ENCODE measurements at places on chromosomes 16 and 17. TPM values are rescaled to one million over a fixed set of nuclear protein-coding genes. Genes with fewer than 3 reads are reported as not detected.

The TAC4 gene
- not detected for total RNA-seq

The TTLL6 gene
- not detected for total RNA-seq

The TEX19 gene
- not detected for total RNA-seq

The TNFRSF13B gene
- not detected for total RNA-seq

The PYY gene
- total RNA-seq = not detected

The SLC16A11 gene
- 0.47 TPM for total RNA-seq

The UBALD2 gene
- 35.4 TPM for total RNA-seq

The SLC35G6 gene
- not detected for total RNA-seq

The FSCN2 gene
- total RNA-seq = 0.50 TPM

The TLCD3B gene
- not detected for total RNA-seq

The NXN gene
- 18.9 TPM for total RNA-seq

The GPR139 gene
- not detected for total RNA-seq

The SKAP1 gene
- 0.27 TPM for total RNA-seq

The DNAAF8 gene
- total RNA-seq = 0.30 TPM

The RAB40B gene
- total RNA-seq = 21.3 TPM

The KRTAP4-1 gene
- not detected for total RNA-seq

The HS3ST6 gene
- not detected for total RNA-seq

The SYCE1L gene
- 2.1 TPM for total RNA-seq

The MYLK3 gene
- total RNA-seq = 274 TPM

The NRN1L gene
- not detected for total RNA-seq

The SLC38A8 gene
- 2.0 TPM for total RNA-seq

The SNAI3 gene
- total RNA-seq = 3.8 TPM

The WNK4 gene
- total RNA-seq = not detected

The USP31 gene
- total RNA-seq = 25.0 TPM

The PER1 gene
- total RNA-seq = 126 TPM

The MLST8 gene
- 29.9 TPM for total RNA-seq

The SLC26A11 gene
- 10.6 TPM for total RNA-seq

The KRT12 gene
- not detected for total RNA-seq

The MPV17L gene
- 5.3 TPM for total RNA-seq

The TEX14 gene
- 0.15 TPM for total RNA-seq

The CD300E gene
- total RNA-seq = 0.27 TPM

The TSR3 gene
- total RNA-seq = 55.9 TPM

The HELZ gene
- total RNA-seq = 35.4 TPM

The SIRT7 gene
- total RNA-seq = 6.3 TPM

The CES5A gene
- not detected for total RNA-seq

The KRT28 gene
- total RNA-seq = not detected

The HIC1 gene
- total RNA-seq = 19.0 TPM

The LRRC46 gene
- not detected for total RNA-seq

The PGS1 gene
- total RNA-seq = 18.3 TPM

The SLC22A31 gene
- total RNA-seq = not detected

The MPDU1 gene
- 28.0 TPM for total RNA-seq

The C16orf87 gene
- total RNA-seq = 15.2 TPM

The PPL gene
- total RNA-seq = 18.4 TPM

The TNP2 gene
- total RNA-seq = not detected

The GCGR gene
- total RNA-seq = not detected

The ULK2 gene
- total RNA-seq = 17.7 TPM

The CLEC18B gene
- not detected for total RNA-seq

The GAST gene
- total RNA-seq = not detected

The LRRC37A3 gene
- 2.7 TPM for total RNA-seq

The FBXL16 gene
- 0.99 TPM for total RNA-seq

The ANKRD11 gene
- total RNA-seq = 75.2 TPM

The ITGB3 gene
- 3.2 TPM for total RNA-seq

The FBXW10B gene
- total RNA-seq = 0.35 TPM

The KRTAP1-5 gene
- total RNA-seq = not detected

The IFI35 gene
- 13.2 TPM for total RNA-seq

Data from left ventricle myocardium superior (tissue), 1 donor.